K562 (cell line): ENCODE measurements at places on chromosomes 1 and 21. TPM values are rescaled to one million over a fixed set of nuclear protein-coding genes. Genes with fewer than 3 reads are reported as not detected.
A peak's percentile ranks its signal among the peaks of the same experiment; 100 is the strongest.

DNA sequence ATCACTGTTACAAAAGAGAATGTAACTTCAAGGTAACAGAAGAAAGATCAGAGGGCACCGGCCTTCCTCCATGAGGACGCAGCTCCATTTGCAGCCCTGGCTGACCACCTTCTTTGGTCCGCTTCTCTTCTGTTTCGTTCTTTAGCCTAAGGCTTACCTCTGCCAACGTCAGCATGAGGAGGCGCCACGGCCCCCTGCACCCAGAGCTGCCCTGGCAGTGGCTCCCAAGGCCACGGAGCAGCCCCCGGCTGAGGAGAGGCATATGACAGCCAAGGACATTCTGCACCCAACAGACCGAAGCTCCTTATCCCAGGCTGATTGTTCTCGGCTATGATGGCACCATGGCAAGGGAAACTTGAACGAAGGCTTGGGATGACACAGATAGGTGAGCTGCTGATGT lies 250.3 kb downstream of the TOMM20 start:
- no peak overlapping the region for H3K4me3 ChIP-seq
- DNase-seq, result no peak
- H3K36me3 ChIP-seq, result no peaks in the 10 kb centered on the region
- H3K4me1 ChIP-seq, result peaks cover 71% of the 10 kb centered on the region

- H3K27me3 ChIP-seq, result peaks cover 51% of the 10 kb centered on the region
- no peaks in the 10 kb centered on the region for H3K4me1 ChIP-seq
- H3K36me3 ChIP-seq, result no peaks in the 10 kb centered on the region
- H3K4me3 ChIP-seq, result no peak overlapping the region
- no peak for DNase-seq
- no peak overlapping the region for H3K27ac ChIP-seq
These were observed 41.2 kb upstream of the IFNLR1 start for GRCh38 chr1:24228311-24228710.

GRCh38 chr1:20353836-20354235 lies 63.2 kb downstream of the VWA5B1 start:
- H3K4me3 ChIP-seq, result no peak overlapping the region
- no peaks in the 10 kb centered on the region for H3K36me3 ChIP-seq
- peaks cover 77% of the 10 kb centered on the region for H3K27me3 ChIP-seq
- H3K4me1 ChIP-seq, result no peaks in the 10 kb centered on the region
- DNase-seq, result no peak

DNA sequence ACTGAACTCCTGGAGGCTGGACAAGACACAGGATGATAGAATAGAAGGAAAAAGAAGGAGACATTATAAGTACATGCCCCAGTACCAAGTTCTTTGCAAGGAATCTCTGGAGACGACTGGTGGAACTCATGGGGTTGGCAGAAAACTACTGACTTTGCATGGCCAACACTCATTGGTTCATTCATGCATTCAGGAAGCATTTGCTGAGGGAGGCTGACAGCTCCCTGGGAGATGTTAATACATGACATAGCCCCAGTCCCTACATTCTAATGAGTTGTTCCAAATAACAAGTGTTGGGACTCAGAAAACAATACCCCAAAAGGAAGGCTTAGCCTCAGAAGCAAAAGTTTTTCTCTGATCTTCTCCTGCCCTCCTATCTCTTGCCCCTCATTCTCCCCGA lies 172.8 kb upstream of the IRF2BP2 start:
- no peak overlapping the region for H3K27ac ChIP-seq
- no peak overlapping the region for H3K4me3 ChIP-seq
- no peaks in the 10 kb centered on the region for H3K36me3 ChIP-seq
- H3K4me1 ChIP-seq, result peaks cover 8% of the 10 kb centered on the region; the same call in 1 of the 2 replicates
- peaks cover 49% of the 10 kb centered on the region for H3K27me3 ChIP-seq

DNA sequence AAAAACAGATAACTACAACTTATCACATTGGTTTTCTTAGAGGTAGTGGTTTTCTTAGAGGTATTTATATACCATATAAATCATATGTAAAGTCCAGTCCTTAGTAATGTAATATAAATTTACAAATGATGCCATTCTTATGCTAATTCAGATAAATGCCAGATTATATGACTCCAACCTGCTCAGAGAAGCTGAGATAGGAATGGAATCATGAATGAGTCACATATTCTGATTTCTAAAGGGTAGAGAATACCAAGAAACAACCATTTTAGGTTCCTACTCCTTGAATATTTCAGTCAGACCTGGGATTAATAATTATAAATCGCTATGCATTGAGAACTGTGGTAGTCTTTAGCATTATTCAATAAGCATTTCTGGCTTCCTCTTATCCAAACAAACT lies 760.1 kb upstream of the NEGR1 start:
- no peaks in the 10 kb centered on the region for H3K4me1 ChIP-seq
- H3K27me3 ChIP-seq, result no peaks in the 10 kb centered on the region
- no peak for DNase-seq
- no peaks in the 10 kb centered on the region for H3K36me3 ChIP-seq

GRCh38 chr21:44613386-44614155 lies 1.7 kb downstream of the KRTAP10-8 start:
- no peak overlapping the region for H3K27ac ChIP-seq
- H3K4me3 ChIP-seq, result no peak overlapping the region
- no peaks in the 10 kb centered on the region for H3K36me3 ChIP-seq

GRCh38 chr1:44265656-44266358 lies 52.5 kb downstream of the DMAP1 start:
- no peak for DNase-seq
- no peak overlapping the region for H3K4me3 ChIP-seq
- no peaks in the 10 kb centered on the region for H3K27me3 ChIP-seq
- H3K4me1 ChIP-seq, result peaks cover 16% of the 10 kb centered on the region
- H3K27ac ChIP-seq, result no peak overlapping the region
- peaks cover 2% of the 10 kb centered on the region; the same call in 1 of the 3 replicates for H3K36me3 ChIP-seq

- peak; percentile 53 for DNase-seq
- no peak overlapping the region for H3K4me3 ChIP-seq
- no peaks in the 10 kb centered on the region for H3K27me3 ChIP-seq
- H3K36me3 ChIP-seq, result no peaks in the 10 kb centered on the region
- H3K27ac ChIP-seq, result no peak overlapping the region
These were observed 7.0 kb downstream of the IL12RB2 start for GRCh38 chr1:67314696-67315095.

GRCh38 chr1:84504580-84505492 lies 1.4 kb upstream of the SPATA1 start:
- H3K4me1 ChIP-seq, result peaks cover 10% of the 10 kb centered on the region; the same call in 2 of the 3 replicates
- H3K27me3 ChIP-seq, result no peaks in the 10 kb centered on the region
- H3K4me3 ChIP-seq, result peak overlapping the region; percentile 69
- peaks cover 52% of the 10 kb centered on the region for H3K36me3 ChIP-seq
- no peak for DNase-seq
- H3K27ac ChIP-seq, result peak overlapping the region; percentile 97

DNA sequence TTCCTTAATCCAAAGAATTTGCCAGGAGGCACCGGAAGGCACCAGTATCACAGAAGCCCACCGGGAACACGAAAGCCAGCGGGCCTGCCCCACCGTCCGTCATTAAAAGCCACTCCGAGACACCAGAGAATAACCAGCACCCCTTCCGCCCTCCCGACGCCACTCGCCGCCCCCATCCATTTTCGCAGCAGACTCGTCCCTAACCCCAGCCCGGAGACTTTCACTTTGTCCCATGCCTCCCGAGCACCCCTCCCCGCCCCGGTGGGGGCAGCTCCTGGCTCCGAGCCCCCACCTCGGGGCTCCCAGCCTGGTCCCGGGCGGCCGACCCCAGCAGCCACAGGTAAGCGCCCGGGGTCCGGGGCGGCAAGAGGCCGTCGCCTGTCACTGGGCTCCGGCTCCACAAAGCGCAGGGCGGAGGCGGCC lies 105.4 kb downstream of the SLC45A1 start:
- H3K4me1 ChIP-seq, result peaks cover 24% of the 10 kb centered on the region
- H3K27me3 ChIP-seq, result no peaks in the 10 kb centered on the region
- H3K27ac ChIP-seq, result peak overlapping the region; percentile 71

GRCh38 chr1:157011845-157012244 lies 33.7 kb downstream of the ARHGEF11 start:
- H3K27me3 ChIP-seq, result no peaks in the 10 kb centered on the region
- H3K4me1 ChIP-seq, result 0 out of 3 replicates have a peak, but pooled peaks cover 6% of the 10 kb centered on the region
- no peaks in the 10 kb centered on the region for H3K36me3 ChIP-seq
- H3K27ac ChIP-seq, result no peak overlapping the region
- no peak overlapping the region for H3K4me3 ChIP-seq

GRCh38 chr1:101242324-101243050 lies 5.7 kb downstream of the S1PR1 start:
- H3K4me3 ChIP-seq, result no peak overlapping the region
- peaks cover 11% of the 10 kb centered on the region; the same call in 1 of the 3 replicates for H3K4me1 ChIP-seq
- no peak overlapping the region for H3K27ac ChIP-seq
- no peaks in the 10 kb centered on the region; the same call in 2 of the 3 replicates for H3K27me3 ChIP-seq

GRCh38 chr1:83581747-83582146 lies 417.2 kb downstream of the TTLL7 start:
- no peaks in the 10 kb centered on the region for H3K27me3 ChIP-seq
- H3K4me3 ChIP-seq, result no peak overlapping the region
- no peaks in the 10 kb centered on the region for H3K36me3 ChIP-seq
- no peak for DNase-seq

- H3K4me3 ChIP-seq, result no peak overlapping the region
- H3K27ac ChIP-seq, result no peak overlapping the region
- no peaks in the 10 kb centered on the region for H3K36me3 ChIP-seq
- H3K27me3 ChIP-seq, result no peaks in the 10 kb centered on the region
- H3K4me1 ChIP-seq, result no peaks in the 10 kb centered on the region
These were observed 67.2 kb upstream of the BARHL2 start for GRCh38 chr1:90784186-90784847.

GRCh38 chr1:204398197-204399125 lies 13.2 kb downstream of the PPP1R15B start:
- H3K4me1 ChIP-seq, result no peaks in the 10 kb centered on the region; the same call in 1 of the 2 replicates
- DNase-seq, result peak; percentile 94
- H3K4me3 ChIP-seq, result no peak overlapping the region
- H3K36me3 ChIP-seq, result peaks cover 41% of the 10 kb centered on the region; the same call in 2 of the 3 replicates
- H3K27ac ChIP-seq, result no peak overlapping the region

The RAB25 gene
- 0.27 and 0.49 TPM in 2 replicates for total RNA-seq

The AZIN2 gene
- total RNA-seq, result 0.36 and 0.42 TPM in 2 replicates

The SETDB1 gene
- total RNA-seq, result 43.8 and 46.3 TPM in 2 replicates

The HSPA6 gene
- total RNA-seq, result 3.0 and 3.9 TPM in 2 replicates

The TMEM50A gene
- total RNA-seq, result 133 and 137 TPM in 2 replicates

The TPTE gene
- total RNA-seq, result 0.95 and 1.4 TPM in 2 replicates

The WNT3A gene
- total RNA-seq, result not detected in 2 replicates

The SFT2D2 gene
- total RNA-seq, result 46.6 and 50.1 TPM in 2 replicates
